ENCODE measurements at places on chromosomes 5 and 9.

- H3K4me1 ChIP-seq = no peaks in the 10 kb centered on the region
- no peak overlapping the region for H3K4me3 ChIP-seq
- no peak overlapping the region for H3K27ac ChIP-seq
- no peak for DNase-seq
- H3K27me3 ChIP-seq = no peaks in the 10 kb centered on the region
These were observed 19.2 kb upstream of the NIM1K start for GRCh38 chr5:43172779-43173178.

- H3K27me3 ChIP-seq = no peaks in the 10 kb centered on the region
- peak overlapping the region; percentile 3 for H3K4me3 ChIP-seq
- no peak for DNase-seq
These were observed 5.8 kb downstream of the ERGIC1 start for GRCh38 chr5:172839669-172840431.

- no peaks in the 10 kb centered on the region for H3K36me3 ChIP-seq
- no peak overlapping the region for H3K4me3 ChIP-seq
- peaks cover 2% of the 10 kb centered on the region for H3K27me3 ChIP-seq
- no peaks in the 10 kb centered on the region for H3K4me1 ChIP-seq
These were observed 43.2 kb upstream of the BRINP1 start for GRCh38 chr9:119412399-119412798.

DNA sequence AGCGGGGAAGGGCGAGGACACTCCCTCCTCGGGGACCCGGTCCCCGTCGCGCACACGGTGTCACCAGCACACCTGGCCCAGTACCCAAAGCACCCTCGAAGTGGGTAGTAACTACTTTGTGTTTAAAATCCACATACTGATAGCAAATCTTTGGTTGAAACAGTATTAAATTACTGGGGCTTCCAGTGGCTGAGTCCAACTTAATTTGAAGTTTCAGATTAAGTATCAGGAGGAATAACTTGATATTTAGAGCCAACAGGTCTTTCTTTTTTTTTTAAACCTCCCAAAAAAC, 615 bp downstream of the ATG10 start:
- no peak for DNase-seq
- no peaks in the 10 kb centered on the region for H3K27me3 ChIP-seq
- H3K36me3 ChIP-seq = peaks cover 2% of the 10 kb centered on the region
- peak overlapping the region; percentile 96 for H3K27ac ChIP-seq
- peaks cover 25% of the 10 kb centered on the region for H3K4me1 ChIP-seq

DNA sequence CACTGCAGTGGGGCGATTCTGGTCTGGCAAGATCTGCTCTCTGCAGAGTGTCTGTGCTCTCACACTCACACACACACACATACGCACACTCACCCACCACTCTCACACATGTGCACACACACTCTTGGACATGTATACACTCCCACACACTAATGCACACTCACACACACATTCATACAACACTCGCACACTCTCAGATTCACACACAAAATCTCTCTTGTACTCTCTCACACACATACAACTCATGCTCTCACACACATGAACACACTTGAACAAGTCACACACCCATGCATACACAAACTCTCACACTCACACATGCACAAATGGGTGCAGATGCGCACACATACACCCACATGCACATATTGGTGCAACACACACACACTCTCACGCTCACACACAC, 31.7 kb downstream of the TMEM174 start:
- H3K4me3 ChIP-seq = no peak overlapping the region
- peaks cover 6% of the 10 kb centered on the region for H3K4me1 ChIP-seq
- no peak for DNase-seq
- H3K36me3 ChIP-seq = peaks cover 7% of the 10 kb centered on the region
- H3K27ac ChIP-seq = no peak overlapping the region
- H3K27me3 ChIP-seq = peaks cover 59% of the 10 kb centered on the region

- no peak overlapping the region for H3K4me3 ChIP-seq
- H3K27me3 ChIP-seq = peaks cover 74% of the 10 kb centered on the region
- H3K36me3 ChIP-seq = no peaks in the 10 kb centered on the region
- peaks cover 7% of the 10 kb centered on the region for H3K4me1 ChIP-seq
- no peak for DNase-seq
These were observed 3.6 kb upstream of the SLC25A48 start for GRCh38 chr5:135830876-135831275.

DNA sequence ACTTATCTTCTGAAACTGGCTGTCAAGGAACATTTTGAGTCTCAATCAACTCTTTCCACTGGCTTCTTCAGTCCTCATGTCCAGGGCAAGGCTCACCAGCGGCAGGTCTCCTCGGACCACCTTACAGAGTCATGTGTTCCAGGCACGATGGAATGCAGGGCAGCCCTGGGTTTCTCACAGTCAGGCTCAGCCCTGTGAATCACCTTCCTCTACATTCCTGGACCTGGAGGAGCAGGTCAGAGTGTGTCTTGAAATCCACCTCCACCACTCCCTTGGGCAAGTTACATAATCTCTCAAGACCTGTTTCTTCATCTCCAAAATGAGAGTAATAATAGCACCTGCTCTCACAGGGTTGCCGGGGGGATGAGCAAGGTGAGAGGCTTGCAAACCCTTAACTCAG, 16.0 kb downstream of the ENC1 start:
- no peaks in the 10 kb centered on the region for H3K27me3 ChIP-seq
- peaks cover 91% of the 10 kb centered on the region for H3K4me1 ChIP-seq
- H3K36me3 ChIP-seq = peaks cover 18% of the 10 kb centered on the region

- peaks cover 13% of the 10 kb centered on the region for H3K36me3 ChIP-seq
- H3K4me1 ChIP-seq = no peaks in the 10 kb centered on the region
- no peak for DNase-seq
These were observed 169.0 kb downstream of the FBXL17 start for GRCh38 chr5:108212775-108213346.

- no peak overlapping the region for H3K4me3 ChIP-seq
- no peak for DNase-seq
- H3K27ac ChIP-seq = no peak overlapping the region
These were observed 36.6 kb upstream of the ANKH start for GRCh38 chr5:14908172-14908571.

GRCh38 chr5:125874057-125874456, 549.2 kb upstream of the GRAMD2B start:
- no peaks in the 10 kb centered on the region for H3K36me3 ChIP-seq
- no peak overlapping the region for H3K27ac ChIP-seq
- peaks cover 17% of the 10 kb centered on the region for H3K4me1 ChIP-seq
- H3K4me3 ChIP-seq = no peak overlapping the region
- no peak for DNase-seq

DNA sequence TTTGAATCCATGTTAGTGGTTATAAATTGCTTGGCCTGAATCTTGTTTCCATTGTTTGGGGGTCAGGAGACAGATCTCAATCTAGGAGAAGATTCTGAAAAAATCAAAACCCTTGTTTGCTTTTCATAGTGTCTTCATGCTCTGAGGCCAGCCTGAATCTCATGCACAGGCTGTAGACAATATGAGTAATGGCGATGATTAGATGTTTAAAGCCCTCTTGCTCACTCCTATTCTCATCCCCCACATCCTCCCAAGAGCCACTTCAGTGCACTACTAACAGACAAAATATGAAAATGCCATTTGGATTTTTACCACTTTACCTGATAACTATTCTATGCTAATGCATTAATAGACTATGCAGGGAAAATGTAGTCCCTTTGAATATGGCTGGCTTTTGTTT, 129.4 kb downstream of the NUDT12 start:
- H3K27me3 ChIP-seq = no peaks in the 10 kb centered on the region
- no peak for DNase-seq
- no peak overlapping the region for H3K27ac ChIP-seq
- H3K36me3 ChIP-seq = peaks cover 6% of the 10 kb centered on the region
- H3K4me1 ChIP-seq = peaks cover 59% of the 10 kb centered on the region

- no peak for DNase-seq
- H3K4me3 ChIP-seq = no peak overlapping the region
- no peaks in the 10 kb centered on the region for H3K36me3 ChIP-seq
- H3K4me1 ChIP-seq = peaks cover 23% of the 10 kb centered on the region
These were observed 101.9 kb downstream of the CD180 start for GRCh38 chr5:67094476-67095300.
